WTC11 (cell line): ENCODE measurements at places on chromosomes 7 and 10. TPM values are rescaled to one million over a fixed set of nuclear protein-coding genes. Genes with fewer than 3 reads are reported as not detected.

GRCh38 chr7:18357691-18358090, 137.9 kb upstream of the HDAC9 start:
- DNase-seq = no peak

DNA sequence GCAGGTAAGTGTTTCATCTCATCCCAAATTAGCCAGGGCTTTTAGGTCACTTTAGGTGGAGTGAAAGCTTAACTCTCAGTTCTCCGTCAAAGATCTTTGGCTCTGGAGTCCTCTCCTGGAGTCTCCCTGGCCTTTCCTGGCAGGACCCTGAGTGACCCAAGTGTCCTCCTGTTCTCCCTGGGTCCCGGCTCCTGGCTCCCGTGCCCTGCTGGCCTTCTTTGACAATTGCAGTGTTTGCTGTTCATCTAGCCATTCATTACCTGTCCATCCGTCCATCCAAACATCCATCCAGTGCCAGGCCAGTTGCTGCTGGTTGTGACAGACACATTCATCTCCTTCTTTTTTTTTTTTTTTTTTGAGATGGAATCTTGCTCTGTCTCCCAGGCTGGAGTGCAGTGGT, 6.2 kb upstream of the TPST1 start:
- no peak for DNase-seq

Gene PRXL2A
- total RNA-seq = 46.6 to 56.5 TPM (median 52.4 TPM) in 3 replicates

GRCh38 chr7:140478246-140479061, 851 bp downstream of the MKRN1 start:
- no peak for DNase-seq

DNA sequence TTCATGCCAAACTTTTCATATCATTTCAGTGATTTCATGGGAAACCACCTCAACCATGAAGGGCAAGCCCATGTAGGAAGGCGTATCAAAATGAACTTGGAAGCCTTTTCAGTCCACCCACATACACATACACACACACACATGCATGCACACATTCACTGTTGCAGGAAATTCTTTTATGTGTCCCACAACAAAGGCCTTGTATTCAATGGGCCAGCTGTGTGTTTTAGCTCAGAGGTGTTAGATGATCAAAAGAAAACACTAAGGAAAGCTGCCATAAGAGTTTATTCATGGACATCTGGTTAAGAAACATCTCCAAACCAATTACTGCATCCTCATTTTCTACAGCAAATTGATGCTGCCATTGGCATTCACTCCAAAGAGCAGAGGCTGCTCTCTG, 74.4 kb upstream of the STK17A start:
- no peak for DNase-seq

Gene GRM3
- 0.87 to 1.5 TPM (median 0.94 TPM) in 3 replicates for total RNA-seq

GRCh38 chr7:139345042-139345441, 3.9 kb downstream of the FMC1 start:
- no peak for DNase-seq

Gene TRPV6
- 0.63 to 2.0 TPM (median 0.80 TPM) in 3 replicates for total RNA-seq

GRCh38 chr10:2936816-2937215, 130.5 kb upstream of the PFKP start:
- no peak for DNase-seq

- no peak for DNase-seq
These were observed 58.3 kb downstream of the SLC39A12 start for GRCh38 chr10:18010050-18010449.

DNA sequence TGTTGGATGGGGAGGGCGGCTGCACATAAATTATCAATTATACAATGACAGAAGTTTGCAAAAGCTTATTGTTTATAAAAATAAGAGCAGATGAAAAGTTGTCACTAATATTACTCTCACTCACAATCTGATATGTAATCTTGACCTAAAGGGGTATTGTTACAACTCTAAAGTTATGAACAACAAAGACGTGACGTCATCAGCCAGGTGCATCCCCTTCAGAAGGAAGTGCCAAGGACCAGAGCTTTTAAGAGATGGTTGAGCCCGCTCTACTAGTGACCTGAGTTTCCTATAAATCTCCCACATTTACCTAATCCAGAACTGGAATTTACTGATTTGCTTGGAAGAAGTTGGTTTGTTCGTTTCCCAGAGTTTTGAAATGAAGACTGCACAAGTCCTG, 247.7 kb upstream of the MGMT start:
- no peak for DNase-seq

Gene SFRP4
- 0.07 to 0.24 TPM (median 0.09 TPM) in 3 replicates for total RNA-seq

Gene STEAP1
- total RNA-seq = 2.4 to 4.1 TPM (median 3.5 TPM) in 3 replicates

GRCh38 chr10:87761892-87762291, 56.1 kb downstream of the ATAD1 start:
- DNase-seq = no peak

- no peak for DNase-seq
These were observed 50.1 kb upstream of the LMTK2 start for GRCh38 chr7:98056580-98056979.
